ENCODE measurements at places on chromosomes 1 and 21. TPM values are rescaled to one million over a fixed set of nuclear protein-coding genes. Genes with fewer than 3 reads are reported as not detected.

The SERPINC1 gene
- total RNA-seq, result not detected

DNA sequence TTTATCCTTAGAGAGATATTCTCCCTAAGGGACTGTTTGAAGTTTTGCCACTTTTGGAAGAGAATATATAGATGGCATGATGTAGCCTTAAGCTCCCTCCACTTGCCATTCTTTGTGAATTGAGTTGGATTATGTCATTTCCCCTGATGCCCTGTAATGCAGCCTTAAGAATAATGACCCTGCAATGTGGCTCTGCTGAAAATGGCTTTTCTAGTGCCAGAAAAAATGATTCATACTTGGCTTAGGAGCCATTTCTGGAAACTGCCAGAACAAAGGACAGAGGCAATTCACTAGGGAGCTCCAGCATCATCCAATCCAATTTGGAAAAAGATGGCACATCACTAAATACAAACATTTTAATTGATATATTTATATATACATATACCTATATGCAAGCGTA, 265.3 kb downstream of the SPATA17 start:
- DNase-seq, result peak; percentile 26

GRCh38 chr1:64624218-64624713, 120.6 kb upstream of the RAVER2 start:
- no peak for DNase-seq

DNA sequence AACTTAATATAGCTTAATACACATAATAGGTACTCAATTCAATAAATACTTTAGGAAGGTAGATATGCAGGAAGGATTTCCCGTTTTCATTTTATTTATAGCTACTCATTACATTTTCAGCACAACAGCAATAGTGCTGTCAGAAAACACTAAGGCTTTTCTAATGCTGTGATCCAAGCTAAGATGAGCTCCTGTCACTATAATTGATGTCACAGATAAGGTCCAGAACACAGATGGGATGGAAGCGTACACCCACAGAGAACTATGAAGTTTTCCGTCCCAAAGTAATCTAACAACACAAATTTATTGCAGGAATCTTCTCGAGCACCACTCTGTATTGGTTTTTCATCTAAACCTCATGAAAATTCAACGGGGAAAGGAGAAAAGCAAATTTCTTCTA, 13.6 kb downstream of the AUNIP start:
- DNase-seq, result no peak

The HCN3 gene
- total RNA-seq, result 12.2 TPM

The PLPP3 gene
- total RNA-seq, result 0.79 TPM

Measured in A673 (cell line).